Fibroblast of upper back skin (primary cell): ENCODE measurements at places on chromosomes 7 and 10.

- no peak for DNase-seq
These were observed 2.0 kb downstream of the SRGN start for GRCh38 chr10:69089638-69090599.

DNA sequence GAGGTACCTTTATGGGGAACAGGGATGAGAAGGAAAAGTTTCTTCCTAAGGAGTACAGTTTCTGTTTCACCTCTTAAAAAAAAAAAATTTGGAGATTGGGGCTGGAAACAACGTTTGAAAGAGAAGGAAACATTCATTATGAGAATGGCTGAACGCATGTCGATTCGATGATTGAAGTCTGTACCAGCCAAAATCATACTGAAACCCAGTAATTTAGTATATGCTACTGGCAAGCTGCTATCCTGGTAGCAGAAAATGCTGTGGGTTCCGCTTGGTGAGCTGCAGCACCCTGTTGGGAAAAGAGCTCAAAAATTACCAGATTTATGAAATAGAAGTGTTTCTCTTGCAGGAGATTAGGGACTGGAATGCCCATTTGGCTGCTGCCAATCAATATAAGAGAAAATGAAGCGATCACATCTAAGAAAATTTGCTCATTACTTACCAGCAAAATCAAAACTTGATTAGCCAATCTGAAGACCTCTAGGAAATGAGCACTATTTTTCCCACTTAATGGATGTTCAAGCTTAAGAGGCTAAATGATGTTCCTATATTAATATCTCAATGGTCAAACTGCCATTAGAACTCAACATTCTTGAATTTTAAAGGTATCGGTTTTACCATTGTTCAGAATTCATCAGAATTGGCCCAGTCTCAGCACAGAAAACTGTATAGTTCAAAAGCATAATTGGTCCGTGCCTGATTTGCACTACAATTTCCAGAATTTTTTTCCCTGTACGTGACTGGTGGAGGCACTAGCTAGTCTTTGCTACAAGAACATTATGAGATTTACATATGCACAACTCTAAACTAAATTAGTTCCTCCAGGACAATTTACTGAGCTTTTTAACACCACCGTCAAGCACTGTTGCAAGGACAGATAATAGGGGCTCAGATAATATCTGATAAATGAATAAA is 1.2 kb upstream of the ITGB1 start:
- DNase-seq = no peak

GRCh38 chr7:156515911-156516790 is 124.4 kb upstream of the RNF32 start:
- DNase-seq = no peak

- DNase-seq = no peak
These were observed 22.7 kb downstream of the AP5Z1 start for GRCh38 chr7:4797858-4798705.

DNA sequence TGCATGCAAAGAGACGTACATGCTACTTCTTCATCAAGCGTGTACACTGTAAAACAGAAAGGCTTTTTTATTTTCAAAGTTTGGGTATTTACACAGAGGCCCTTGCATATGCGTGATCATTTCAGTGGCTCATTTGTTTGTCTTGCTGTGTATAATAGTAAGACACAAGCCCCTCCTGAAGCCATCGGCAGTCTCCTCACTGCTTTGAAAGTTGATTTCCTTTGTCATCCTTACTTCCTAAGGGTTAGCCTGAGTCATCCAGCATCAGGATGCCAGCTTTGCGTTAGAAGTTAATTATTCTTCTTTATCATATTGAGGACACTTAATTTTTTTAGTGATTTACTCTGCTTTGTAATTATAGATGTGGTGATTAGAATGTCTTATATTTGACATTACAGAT is 72.5 kb upstream of the CTBP2 start:
- DNase-seq = peak; percentile 11

- DNase-seq = no peak
These were observed 19.0 kb upstream of the GALNTL5 start for GRCh38 chr7:151937286-151937685.

DNA sequence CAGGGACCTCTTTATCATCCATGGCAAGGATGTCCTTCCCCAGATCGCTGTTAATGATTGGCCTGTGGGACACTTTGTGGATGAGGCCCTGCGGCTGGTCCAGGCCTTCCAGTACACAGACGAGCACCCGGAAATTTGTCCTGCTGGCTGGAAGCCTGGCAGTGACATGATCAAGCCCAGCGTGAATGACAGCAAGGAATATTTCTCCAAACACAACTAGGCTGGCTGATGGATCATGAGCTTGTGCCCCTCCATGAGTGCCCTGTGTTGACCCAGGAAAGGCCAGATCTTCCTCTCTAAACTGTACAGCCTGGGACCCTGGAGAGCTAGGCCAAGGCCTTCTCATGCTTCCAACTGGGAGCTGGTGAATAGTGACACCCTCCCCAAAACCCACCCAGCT is 124.1 kb downstream of the CUL2 start:
- no peak for DNase-seq

- DNase-seq = no peak
These were observed 17.3 kb downstream of the KIFBP start for GRCh38 chr10:69005704-69006485.
